Caco-2 (cell line): ENCODE measurements at places on chromosomes 11 and 22.

- no peak for DNase-seq
Measured at GRCh38 chr11:5092821-5093585, 23.6 kb downstream of the OR52E1 start.

- DNase-seq = no peak
Measured at GRCh38 chr11:102253020-102253715, 64.1 kb upstream of the BIRC3 start.

DNA sequence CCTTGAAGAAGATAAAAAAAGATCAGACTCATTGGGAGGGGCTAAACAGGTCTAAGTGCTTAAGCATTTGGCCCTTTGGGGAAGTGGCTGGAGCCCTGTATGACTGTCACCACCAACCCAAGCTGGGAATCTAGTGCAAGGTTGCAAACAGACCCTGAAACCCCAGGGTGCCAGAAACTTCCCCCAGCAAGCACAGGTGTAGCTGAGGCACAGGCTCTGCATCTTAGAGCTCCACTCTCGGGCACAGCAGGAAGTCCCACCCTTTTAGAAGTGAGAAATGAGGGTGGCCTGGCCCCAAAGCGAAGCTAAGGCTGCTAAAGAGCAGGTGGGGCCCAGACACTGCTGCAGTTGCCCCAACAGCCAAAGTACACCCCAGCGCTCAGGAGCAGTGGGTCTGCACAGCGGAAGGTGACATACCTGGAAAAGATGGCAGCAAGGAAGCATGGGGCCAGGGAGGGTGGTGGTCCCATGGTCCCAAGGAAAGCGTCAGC is 5.8 kb upstream of the KDM2A start:
- no peak for DNase-seq

- no peak for DNase-seq
Measured at GRCh38 chr11:59769111-59769510, 13.9 kb downstream of the STX3 start.

DNA sequence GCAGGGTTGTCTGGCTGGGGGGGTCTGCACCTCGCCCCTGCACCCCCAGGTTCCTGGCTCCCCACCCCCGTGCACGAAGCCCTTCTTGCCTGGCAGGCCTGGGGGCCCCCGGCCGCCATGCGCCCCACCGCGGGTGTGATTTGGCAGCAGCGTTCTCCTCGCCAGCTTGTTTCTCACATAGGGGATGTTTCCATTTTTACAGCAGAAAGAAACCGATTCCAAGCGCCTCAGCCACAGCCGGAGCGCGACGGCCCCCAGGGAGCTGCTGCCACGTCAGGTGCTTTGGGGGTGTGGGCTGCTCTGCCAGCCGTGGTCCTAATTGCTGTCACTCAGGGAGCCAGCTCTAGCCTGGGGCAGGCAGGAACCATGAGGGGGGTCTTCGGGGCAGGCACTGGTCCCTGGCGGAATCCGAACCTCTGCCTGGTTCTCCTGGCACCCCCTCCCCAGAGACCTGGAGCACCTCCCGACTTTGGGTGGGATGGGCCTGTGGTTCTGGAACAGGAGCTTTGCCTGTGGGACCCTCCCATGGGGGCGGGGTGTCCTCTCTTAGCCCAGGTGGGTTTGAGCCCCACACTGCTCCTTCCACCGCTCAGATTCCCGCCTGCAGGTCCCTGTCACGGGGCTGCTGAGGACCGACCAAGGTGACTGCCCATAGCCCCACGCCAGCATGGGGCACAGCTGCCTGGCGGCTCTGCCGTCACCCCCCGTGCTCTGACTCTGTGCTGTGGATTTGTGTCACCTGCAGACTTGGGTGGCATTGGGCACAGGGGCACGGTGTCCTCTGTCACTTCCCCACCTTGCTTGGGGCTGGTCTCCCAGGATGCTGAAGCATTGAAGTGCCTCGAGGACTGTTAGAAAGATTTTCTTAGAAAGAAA is 54.0 kb downstream of the RTN4R start:
- no peak for DNase-seq

- no peak for DNase-seq
Measured at GRCh38 chr22:25134451-25134850, 65.2 kb upstream of the CRYBB3 start.

GRCh38 chr11:113593698-113594308 is 112.3 kb downstream of the TMPRSS5 start:
- no peak for DNase-seq

- DNase-seq = no peak
Measured at GRCh38 chr11:125950696-125951651, 5.1 kb downstream of the VSIG10L2 start.

GRCh38 chr11:112316971-112317370 is 56.3 kb upstream of the PLET1 start:
- no peak for DNase-seq
